ENCODE measurements at places on chromosomes 12 and 14.

- peak; percentile 82 for DNase-seq
These were observed 10.2 kb downstream of the ARHGAP5 start for GRCh38 chr14:32087173-32087861.

GRCh38 chr12:122871851-122872780 is 23.8 kb downstream of the VPS37B start:
- peak; percentile 94 for DNase-seq

DNA sequence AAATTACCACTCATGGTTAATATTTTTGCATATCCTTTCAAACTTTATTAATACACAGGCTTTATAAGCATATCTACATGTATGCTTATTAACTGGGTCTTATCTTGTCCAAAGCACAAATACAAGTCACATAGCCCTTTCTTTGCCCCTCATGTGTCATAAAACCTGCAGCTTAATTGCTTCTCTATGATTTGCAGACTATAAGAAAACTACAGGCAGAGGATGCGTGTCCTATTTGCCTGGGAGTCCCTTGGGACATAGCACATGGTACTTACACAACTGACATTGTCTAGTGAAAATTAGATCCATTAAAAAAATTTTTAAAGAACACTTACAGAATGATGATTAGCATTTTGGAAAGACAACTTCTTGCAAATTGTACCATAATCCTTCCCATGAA is 190.5 kb upstream of the PLEKHA5 start:
- DNase-seq, result no peak

DNA sequence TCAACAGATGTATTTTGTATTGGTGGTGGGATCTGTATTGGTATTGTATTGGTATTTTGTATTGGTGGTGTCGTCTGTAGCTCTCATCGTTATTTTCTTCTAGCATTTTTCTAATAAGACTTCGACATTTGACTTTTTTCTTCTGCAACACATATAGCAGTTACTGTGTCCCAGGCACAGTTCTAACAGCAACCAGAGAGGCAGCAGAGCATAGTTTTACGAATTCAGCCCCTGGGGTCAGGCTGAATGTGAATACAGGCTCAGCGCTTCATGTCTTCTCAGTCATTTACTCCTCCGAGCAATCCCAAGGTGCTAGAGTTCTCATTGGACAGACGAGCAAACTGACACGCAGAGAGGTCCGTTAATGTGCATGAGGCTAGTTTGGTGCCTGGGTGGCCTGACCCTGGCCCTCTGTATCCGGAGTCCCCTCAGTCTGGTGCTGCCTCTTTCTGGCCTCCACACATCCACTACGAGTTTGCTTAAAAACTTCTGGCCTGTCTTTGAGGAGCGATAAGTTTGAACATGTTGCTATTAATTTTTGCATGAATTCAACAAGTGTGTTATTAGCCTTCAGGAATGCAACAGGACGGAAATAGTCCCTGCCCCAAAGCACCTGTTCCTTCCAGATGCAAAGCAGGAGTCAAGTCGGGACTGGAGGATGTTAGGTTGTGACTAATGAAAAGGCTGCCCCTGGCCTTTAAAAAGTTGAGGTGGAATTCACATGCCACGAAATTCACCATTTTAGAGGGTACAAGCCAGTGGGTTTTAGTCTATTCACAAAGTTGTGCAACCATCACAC is 87.0 kb downstream of the GLT1D1 start:
- no peak for DNase-seq

- DNase-seq, result no peak
These were observed 72.9 kb downstream of the LMNTD1 start for GRCh38 chr12:25480145-25480544.

All from fibroblast of skin of back (primary cell).